ENCODE measurements at places on chromosomes 1 and 21. TPM values are rescaled to one million over a fixed set of nuclear protein-coding genes. Genes with fewer than 3 reads are reported as not detected.

GRCh38 chr1:25520446-25521061, 22.9 kb upstream of the LDLRAP1 start:
- H3K27ac ChIP-seq: no peak overlapping the region
- H3K4me3 ChIP-seq: no peak overlapping the region
- H3K4me1 ChIP-seq: no peaks in the 10 kb centered on the region

DNA sequence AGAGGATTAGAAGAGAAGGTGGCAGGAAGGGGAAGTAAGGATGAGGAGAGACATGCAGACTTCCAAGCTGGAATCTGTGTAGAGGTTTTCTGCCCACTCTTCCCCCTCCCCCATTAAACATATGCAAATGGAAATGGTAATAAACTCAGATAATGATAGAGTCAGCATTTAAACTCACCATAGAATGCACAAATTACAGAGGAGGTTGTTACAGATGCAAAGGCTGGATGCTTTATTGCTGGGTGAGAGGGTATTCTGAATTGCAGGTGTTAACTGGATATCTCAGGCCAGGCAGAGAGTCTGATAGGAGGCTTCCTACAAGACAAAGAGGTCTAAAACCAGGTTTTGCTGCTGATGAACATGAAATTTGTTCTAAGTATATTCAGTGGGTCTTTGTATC, 372.5 kb downstream of the SEC16B start:
- no peak overlapping the region for H3K4me3 ChIP-seq
- H3K4me1 ChIP-seq: no peaks in the 10 kb centered on the region
- DNase-seq: no peak
- H3K27ac ChIP-seq: no peak overlapping the region

DNA sequence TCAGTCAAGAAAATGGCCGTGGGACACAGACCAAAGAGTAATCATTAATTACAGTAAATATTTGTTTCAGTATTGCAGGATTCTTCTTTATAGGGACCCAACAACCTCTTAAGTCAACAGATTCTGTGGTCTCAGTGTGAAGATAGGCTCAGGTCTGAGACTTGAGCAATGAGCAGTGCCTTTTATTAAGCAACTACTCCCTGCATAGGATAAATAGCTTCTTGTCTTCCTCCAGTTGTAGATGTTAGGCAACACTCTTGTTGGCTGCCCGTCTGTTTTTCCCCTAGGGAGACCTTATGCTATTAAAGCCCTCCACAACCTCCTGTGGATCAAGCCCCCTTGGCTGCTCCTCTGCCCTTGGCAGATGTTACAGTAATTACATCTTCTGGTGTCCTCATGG, 1.8 kb upstream of the OMA1 start:
- H3K36me3 ChIP-seq: no peaks in the 10 kb centered on the region
- no peak overlapping the region for H3K27ac ChIP-seq
- no peak for DNase-seq
- no peaks in the 10 kb centered on the region for H3K27me3 ChIP-seq
- H3K4me1 ChIP-seq: peaks cover 3% of the 10 kb centered on the region
- no peak overlapping the region for H3K4me3 ChIP-seq

- no peak overlapping the region for H3K27ac ChIP-seq
- no peak for DNase-seq
- H3K27me3 ChIP-seq: no peaks in the 10 kb centered on the region
- no peaks in the 10 kb centered on the region for H3K36me3 ChIP-seq
- peaks cover 5% of the 10 kb centered on the region for H3K4me1 ChIP-seq
Measured at GRCh38 chr1:200542162-200542561, 78.4 kb downstream of the KIF14 start.

DNA sequence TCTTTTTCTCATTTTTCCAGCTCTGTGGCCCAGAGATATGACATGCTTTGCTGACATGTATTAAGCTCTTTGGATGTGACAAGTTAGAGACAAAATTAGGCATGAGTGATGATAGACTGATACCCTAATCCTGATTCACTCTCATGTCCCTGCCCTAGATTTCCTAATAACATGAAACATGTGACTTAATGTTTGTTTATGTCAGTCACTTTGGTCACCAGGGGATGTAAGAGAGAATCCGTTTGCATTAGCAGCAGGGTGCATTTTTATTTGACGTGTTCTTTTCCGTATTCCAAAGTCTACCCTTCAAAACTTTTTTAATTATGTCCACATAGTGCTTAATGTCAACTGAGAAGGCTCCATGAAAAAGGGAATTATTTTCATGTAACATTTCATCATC, 192.4 kb downstream of the HMCN1 start:
- no peaks in the 10 kb centered on the region for H3K36me3 ChIP-seq
- H3K4me1 ChIP-seq: no peaks in the 10 kb centered on the region
- no peak for DNase-seq

GRCh38 chr1:92085727-92086126, 5.6 kb downstream of the BTBD8 start:
- H3K4me1 ChIP-seq: peaks cover 6% of the 10 kb centered on the region
- H3K36me3 ChIP-seq: peaks cover 3% of the 10 kb centered on the region
- DNase-seq: no peak

DNA sequence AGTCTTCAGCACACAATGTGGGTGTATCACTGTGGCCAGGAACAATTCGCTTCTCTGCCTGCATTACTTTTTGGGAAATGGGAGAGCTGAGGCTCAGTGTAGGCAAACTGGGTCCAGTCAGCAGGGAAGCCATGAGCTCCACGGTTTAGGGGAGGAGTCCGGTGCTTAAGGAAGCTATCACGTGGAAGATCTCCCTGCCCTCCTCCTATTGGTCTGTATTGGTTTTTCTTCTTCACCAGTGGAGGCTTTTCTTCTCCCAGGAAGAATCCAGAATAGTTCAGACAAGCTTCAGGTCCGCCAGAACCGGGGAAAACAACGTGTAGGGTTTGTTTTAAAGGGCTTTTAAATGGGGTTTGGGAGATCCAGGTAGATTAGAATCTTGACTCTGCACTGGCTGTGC, 156.2 kb upstream of the CAMK1G start:
- H3K4me3 ChIP-seq: no peak overlapping the region
- no peaks in the 10 kb centered on the region for H3K36me3 ChIP-seq
- no peaks in the 10 kb centered on the region for H3K27me3 ChIP-seq
- no peak for DNase-seq
- no peak overlapping the region for H3K27ac ChIP-seq

GRCh38 chr1:91997607-91998195, 32.1 kb upstream of the EPHX4 start:
- H3K36me3 ChIP-seq: no peaks in the 10 kb centered on the region
- H3K27me3 ChIP-seq: no peaks in the 10 kb centered on the region
- H3K4me3 ChIP-seq: no peak overlapping the region
- H3K4me1 ChIP-seq: no peaks in the 10 kb centered on the region
- no peak overlapping the region for H3K27ac ChIP-seq

GRCh38 chr21:43861706-43862105, 3.3 kb upstream of the AGPAT3 start:
- H3K36me3 ChIP-seq: no peaks in the 10 kb centered on the region
- H3K27ac ChIP-seq: no peak overlapping the region
- peaks cover 11% of the 10 kb centered on the region for H3K27me3 ChIP-seq
- DNase-seq: no peak

DNA sequence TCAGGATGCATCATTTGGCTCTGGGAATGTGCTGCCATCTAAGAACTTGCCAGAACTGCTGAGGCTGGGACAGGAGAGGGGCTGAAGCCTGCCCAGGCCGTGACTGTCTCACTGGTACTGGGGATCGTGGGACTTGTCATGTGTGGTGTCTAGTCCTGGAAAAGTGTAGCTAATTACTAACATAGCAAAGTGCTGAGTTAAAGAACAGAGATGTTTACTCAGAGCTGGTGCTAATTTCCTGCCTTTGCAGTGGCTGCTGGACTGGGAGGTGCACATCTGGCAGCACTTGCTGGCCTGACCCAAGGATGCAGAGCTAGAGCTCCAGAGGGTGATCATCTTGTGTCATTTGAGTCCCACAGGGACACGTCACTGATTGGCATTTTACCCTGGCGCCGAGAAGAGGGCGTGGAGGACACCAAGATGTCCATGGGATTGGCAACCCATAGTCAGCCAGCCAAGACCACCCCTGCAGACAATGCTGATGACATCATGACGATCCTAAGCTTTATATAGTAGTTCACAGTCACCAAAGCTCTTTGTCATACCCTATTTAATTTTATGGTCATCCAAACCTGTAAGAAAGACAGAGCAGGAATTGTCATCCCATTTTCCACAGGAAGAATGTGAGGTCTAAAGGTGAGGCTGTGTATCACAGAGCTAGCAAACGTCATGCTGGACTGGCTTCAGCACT, 110.1 kb upstream of the SLC44A3 start:
- H3K4me1 ChIP-seq: no peaks in the 10 kb centered on the region
- no peak overlapping the region for H3K27ac ChIP-seq
- no peak overlapping the region for H3K4me3 ChIP-seq
- H3K36me3 ChIP-seq: no peaks in the 10 kb centered on the region

DNA sequence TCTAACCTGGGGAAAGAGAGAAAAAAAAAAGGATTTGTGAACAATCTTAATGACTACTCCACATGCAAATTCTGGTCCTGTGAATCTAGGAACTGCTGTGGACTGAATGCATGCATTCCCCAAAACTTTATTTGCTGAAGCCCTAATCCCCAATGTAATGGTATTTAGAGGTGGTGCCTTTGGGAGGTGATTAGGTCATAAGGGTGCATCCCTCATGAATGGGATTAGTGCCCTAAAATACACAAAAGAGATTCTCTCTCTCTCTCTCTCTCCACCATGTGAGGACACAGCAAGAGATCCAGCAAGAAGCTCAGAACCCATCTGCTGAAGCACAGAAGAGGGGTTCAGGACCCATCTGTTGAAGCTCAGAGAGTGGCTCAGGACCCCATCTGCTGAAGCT, 26.2 kb upstream of the KIRREL1 start:
- H3K27ac ChIP-seq: no peak overlapping the region
- no peak overlapping the region for H3K4me3 ChIP-seq
- H3K36me3 ChIP-seq: no peaks in the 10 kb centered on the region
- DNase-seq: no peak

DNA sequence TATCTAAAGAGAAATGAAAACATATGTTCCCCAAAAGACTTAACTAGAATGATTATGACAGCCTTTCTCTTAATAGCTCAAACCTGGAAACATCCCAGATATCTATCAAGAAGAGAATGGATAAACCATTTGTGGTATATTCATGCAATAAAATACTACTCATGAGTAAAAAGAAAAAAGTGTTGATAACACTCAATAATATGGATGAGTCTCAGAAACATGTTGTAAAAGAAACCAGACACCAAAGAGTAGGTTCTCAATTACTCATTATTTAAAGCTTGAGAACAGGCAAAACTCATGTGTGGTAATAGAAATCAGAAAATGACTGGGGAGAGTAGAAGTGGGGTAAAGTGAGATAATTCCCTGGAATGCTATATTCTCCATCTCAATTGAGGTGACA, 154.1 kb downstream of the PHTF1 start:
- H3K36me3 ChIP-seq: no peaks in the 10 kb centered on the region
- no peak for DNase-seq
- H3K4me3 ChIP-seq: no peak overlapping the region
- H3K27me3 ChIP-seq: no peaks in the 10 kb centered on the region

GRCh38 chr1:24912376-24913273, 17.5 kb downstream of the RUNX3 start:
- DNase-seq: peak; percentile 22
- no peaks in the 10 kb centered on the region for H3K27me3 ChIP-seq
- peak overlapping the region; percentile 96 for H3K27ac ChIP-seq
- H3K4me1 ChIP-seq: no peaks in the 10 kb centered on the region
- H3K36me3 ChIP-seq: peaks cover 33% of the 10 kb centered on the region
- H3K4me3 ChIP-seq: no peak overlapping the region

Gene UTS2
- 0.70 TPM for total RNA-seq
